ENCODE measurements at places on chromosomes 4 and X.

DNA sequence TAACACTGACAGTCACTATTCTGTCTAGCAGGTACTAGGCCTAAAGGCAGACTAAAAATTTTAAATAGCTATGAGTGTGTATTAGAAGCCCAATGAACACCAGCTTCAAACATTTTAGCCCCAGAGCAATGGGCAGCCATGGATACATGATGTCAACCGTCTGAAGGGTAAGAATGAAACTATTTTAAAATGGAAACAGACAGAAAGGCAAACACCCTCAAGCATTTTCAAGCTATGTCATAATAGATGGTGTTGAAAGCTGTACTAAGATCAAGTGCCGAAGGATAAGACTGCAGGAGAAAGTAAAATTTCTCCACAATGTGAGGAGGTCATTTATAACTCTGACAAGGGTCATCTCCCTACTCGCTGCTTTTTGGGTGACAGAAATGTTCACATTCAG, 225.0 kb downstream of the COL25A1 start:
- no peak for DNase-seq

DNA sequence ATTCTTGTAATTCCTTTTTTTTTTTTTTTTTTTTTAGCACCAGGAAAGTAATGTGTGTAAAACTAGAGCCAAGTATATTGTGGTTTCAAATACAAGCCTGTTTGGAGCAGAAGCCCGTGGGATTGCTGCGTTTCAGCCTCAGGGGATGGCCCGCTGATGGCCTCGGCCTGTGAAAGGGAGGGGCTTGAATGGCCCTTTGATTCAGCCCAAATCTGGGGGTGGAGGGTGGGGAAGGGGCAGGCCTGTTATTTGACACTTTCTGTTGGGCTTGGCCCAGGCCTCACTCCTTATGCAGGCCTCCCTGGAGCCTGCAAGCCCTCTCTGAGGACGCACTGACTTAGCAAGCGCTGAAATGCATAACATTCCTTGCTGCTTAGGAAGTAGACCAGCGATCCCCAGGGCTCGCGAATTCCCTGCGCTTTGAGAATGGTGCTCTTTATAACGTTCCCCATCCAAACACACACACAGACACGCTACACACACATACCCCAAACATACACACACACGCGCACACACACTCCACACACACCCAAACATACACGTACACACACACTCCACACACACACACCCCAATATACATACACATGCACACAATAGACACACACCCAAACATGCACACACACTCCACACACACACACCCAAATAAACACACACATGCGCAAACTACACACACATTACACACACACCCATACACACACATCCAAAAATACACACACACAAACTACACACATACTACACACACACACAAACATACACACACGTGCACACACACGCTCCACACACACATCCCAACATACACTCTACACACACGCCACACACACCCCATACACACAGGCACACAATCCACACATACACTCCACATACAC, 29.6 kb downstream of the TLR10 start:
- DNase-seq: peak; percentile 77

DNA sequence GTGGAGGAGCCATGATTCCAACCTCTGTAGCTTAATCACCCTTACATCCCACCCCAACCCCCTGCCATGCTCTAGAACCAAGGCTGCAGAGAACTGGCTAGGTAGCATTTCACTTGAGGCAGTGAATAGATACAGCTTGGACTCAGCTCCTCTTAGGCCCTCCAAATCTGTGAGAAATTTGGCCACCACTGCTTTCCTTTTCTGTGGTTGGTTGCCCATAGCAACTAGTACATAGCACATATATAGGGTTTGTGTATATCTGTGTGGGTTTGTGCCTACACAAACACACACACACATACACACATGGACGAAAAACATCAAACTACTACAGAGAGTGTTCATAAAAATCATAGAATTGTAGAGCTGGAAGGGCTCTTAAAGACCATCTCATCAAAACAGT, 52.0 kb upstream of the CCDC160 start:
- DNase-seq: no peak

GRCh38 chr4:27000122-27000521, 139.5 kb downstream of the STIM2 start:
- DNase-seq: no peak

DNA sequence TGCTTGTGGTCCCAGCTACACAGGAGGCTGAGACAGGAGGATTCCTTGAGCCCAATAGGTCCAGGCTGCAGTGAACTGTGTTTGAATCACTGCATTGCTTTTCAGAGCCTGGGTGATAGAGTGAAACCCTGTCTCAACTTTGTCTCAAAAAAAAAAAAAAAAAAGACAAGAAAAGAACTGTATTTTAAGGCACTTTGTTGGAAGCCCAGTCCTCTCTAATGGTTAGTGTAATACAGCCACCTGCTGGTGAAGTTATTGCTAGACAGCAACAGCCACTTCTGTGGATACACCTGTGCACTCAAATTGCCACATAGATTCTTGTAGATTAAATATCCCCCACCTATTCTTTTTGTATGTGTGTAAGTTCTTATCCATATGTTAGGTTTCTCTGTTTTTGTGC, 10.1 kb upstream of the FGG start:
- DNase-seq: peak; percentile 45

GRCh38 chrX:153814591-153815315, 15.6 kb downstream of the PDZD4 start:
- peak; percentile 53 for DNase-seq

DNA sequence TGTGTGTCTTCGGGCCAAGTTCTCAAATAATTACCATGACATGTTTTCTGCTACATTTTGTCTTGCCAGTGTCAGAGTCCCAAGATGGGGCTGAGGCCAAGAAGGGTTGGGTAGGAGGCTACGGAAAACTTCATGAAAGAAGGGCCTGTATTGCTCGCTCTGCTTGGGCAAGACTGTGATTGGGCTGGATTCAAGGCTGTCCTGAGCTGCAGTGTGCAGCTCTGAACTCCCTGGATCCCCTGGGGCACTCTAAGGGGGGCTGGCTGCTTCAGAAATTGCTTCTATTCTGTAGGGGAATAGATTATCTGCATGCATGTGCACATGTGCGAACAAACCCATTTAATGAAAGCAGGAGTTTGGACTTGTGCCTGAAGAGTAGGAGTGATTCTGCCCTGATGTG, 13.6 kb downstream of the TSPAN6 start:
- DNase-seq: no peak

- no peak for DNase-seq
These were observed 1.7 kb downstream of the MAGEC3 start for GRCh38 chrX:141839856-141840255.

DNA sequence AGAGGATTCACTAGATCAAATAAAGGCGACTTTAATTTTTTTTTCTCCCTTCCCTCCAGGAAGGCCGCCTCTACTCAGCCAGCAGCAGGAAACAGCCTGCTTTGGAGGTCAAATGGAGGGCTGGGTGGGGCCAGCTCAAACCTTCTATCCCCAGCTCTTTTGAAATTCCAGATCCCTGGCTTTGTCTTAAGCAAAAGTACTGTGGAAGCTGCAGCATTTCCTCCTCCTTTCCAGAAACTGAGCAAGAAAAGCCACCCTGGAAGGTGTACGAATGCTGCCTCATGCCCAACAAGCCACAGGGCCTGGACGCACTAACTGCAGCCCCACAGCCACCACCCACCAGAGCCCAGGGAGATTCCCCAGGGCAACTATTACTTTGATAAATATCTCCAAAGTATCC, 55.1 kb upstream of the ZCCHC13 start:
- DNase-seq: no peak

- DNase-seq: no peak
These were observed 1182.7 kb downstream of the FSTL5 start for GRCh38 chr4:160981083-160981482.

GRCh38 chrX:101097546-101098453, at the start of gene CENPI:
CENPI (plus strand) TSS chrX:101098204; CDS start chrX:101101071, 2,867 bp downstream.
- peak; percentile 99 for DNase-seq

GRCh38 chr4:1846580-1846979, 9.4 kb downstream of the LETM1 start:
- DNase-seq: no peak

DNA sequence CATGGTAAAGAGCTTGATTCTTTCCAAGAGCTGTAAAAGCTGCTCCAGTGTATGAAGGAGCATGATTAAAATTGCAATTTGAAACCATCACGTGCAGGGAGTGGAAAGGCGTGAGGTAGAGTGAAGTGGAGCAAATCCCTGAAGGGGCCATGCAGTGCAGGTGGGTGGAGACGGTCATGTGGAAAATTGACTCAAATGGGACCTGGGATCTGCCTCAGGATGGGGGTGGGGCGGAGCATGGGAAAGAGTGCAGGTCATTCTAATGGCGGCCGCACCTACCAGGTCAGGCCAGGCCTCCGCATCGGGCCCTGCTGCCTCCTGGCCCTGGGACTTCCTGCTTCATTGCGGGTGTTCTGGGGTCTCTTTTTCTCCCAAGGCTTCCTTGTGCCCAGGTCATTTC, 25.3 kb upstream of the TRIM60 start:
- no peak for DNase-seq

DNA sequence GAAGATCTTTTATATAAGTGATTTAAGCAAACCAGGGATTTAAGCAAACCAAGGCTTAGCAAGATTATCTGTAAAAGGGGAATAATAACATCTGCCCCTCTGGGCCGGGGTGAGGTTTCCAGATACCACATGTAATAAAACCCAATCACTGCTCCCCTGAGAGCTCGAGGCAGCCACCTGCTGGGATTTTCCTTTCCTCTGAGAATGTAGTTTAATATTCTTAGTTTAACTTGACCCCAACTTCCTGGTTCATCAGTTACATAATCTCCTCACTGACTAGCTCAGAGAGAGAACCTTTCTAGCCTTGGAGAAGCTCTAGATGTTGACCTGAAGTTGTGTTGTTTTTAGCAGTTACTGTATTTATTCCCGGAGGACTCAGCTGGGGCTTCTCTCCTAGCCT, 322.4 kb downstream of the ARHGAP10 start:
- peak; percentile 45 for DNase-seq
